Stomach (tissue), 19 donors: ENCODE measurements at places on chromosomes 3 and 15. TPM values are rescaled to one million over a fixed set of nuclear protein-coding genes. Genes with fewer than 3 reads are reported as not detected.

Gene GOLGA8Q
- total RNA-seq = 1.8 TPM

Gene C2CD4A
- not detected for total RNA-seq

Gene EFCC1
- 1.0 TPM for total RNA-seq

Gene C3orf70
- 16.2 TPM for total RNA-seq

Gene SAMMSON
- total RNA-seq = 2.6 TPM

Gene UCN2
- 0.37 TPM for total RNA-seq

Gene CELSR3
- 1.6 TPM for total RNA-seq

Gene RTP4
- total RNA-seq = 4.2 TPM

Gene LMAN1L
- not detected for total RNA-seq

Gene TNFSF10
- total RNA-seq = 84.2 TPM

Gene ILDR1
- 0.18 TPM for total RNA-seq

Gene HDAC11
- 4.9 TPM for total RNA-seq

Gene SKOR1
- total RNA-seq = not detected

Gene SAMD7
- total RNA-seq = not detected

Gene THRB
- total RNA-seq = 47.3 TPM

Gene PCOLCE2
- 6.2 TPM for total RNA-seq

Gene TTC23
- 75.3 TPM for total RNA-seq

Gene SLC6A11
- total RNA-seq = not detected

Gene GPR149
- total RNA-seq = 0.18 TPM

Gene HPS3
- total RNA-seq = 11.2 TPM

Gene PPARG
- 11.0 TPM for total RNA-seq
